Stimulated activated CD4-positive, alpha-beta T cell treated with anti-CD3 and anti-CD28 coated beads, TNF-alpha, amount 100 ng/mL, for 4 hours (primary cell): ENCODE measurements at places on chromosomes 12 and 14.

GRCh38 chr14:64434528-64434927, 30.8 kb upstream of the AKAP5 start:
- no peak for DNase-seq

GRCh38 chr12:95136598-95136997, 63.2 kb upstream of the NR2C1 start:
- no peak for DNase-seq

GRCh38 chr14:89707086-89707485, 247.4 kb downstream of the EFCAB11 start:
- no peak for DNase-seq

DNA sequence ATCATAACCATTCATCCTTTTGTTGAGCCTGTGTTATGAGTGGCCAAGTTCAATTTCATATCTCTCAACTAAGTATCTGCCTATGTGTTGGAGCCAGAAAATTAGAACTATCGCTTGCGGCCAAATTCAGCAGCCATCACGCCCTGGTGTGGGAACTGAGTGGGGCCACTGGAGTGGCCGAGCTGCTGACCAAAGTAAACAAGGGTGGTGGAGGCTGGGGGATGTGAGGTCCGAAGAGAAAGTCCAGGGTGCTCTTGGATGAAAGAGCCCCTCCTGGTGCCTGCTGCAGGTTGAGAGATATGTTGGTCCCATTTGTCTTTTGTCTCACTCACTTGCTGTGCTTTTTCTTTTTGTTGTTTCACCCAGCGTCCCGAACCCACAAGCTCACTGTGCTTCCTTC, 14.9 kb downstream of the ADGRD1 start:
- DNase-seq = no peak

GRCh38 chr12:49961111-49961922, at the start of gene AQP5:
Gene AQP5, plus strand, starts transcription at chr12:49961872. Its CDS starts 146 bp downstream, at chr12:49962018.
- DNase-seq = no peak

GRCh38 chr12:49902399-49903350, 1.0 kb downstream of the FAIM2 start:
- DNase-seq = no peak

DNA sequence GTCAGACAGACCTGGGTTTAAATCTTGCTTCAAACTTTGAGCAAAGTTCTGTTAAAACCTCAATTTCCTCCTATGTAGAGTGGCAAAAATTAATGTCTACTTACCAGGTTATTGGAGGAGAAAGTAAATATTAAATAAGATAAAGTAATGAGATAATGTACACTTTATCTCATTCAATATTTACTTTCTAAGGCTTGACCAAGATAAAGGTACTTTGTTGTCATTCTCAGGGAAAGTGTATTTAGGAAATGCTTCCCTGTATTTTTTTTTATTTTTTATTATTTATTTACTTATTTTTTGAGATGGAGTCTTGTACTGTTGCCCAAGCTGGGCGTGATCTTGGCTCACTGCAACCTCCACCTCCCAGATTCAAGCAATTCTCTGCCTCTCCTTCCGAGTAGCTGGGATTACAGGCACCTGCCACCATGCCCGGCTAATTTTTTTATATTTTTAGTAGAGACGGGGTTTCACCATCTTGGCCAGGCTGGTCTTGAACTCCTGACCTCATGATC, 4.7 kb downstream of the FAM161B start:
- DNase-seq = no peak

GRCh38 chr14:55583942-55584468, 4.0 kb downstream of the KTN1 start:
- no peak for DNase-seq

DNA sequence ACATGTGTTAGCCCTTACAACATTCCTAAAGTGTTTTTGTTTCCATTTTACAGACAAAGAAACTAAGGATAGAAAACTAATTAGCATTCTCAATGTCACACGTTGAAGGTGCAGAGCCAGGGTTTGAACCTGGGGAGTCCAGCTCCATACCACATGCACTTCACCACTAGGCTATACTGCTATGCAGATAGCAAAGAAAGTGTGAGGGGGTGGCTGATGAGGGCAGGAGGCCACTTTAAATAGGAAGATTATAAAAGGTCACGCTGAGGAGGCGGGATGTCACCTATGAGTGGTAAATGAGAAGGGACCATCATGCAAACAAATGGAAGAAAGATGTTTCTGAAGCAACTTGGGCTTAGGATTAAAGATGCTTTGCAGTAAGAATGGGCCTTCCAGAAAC, 213.9 kb downstream of the EGLN3 start:
- DNase-seq = no peak

GRCh38 chr12:3491938-3492792, 1.2 kb downstream of the PRMT8 start:
- no peak for DNase-seq

GRCh38 chr12:128818065-128819022, 5.4 kb downstream of the SLC15A4 start:
- no peak for DNase-seq

GRCh38 chr14:105471297-105471821, 3.3 kb upstream of the CRIP2 start:
- DNase-seq = no peak

- no peak for DNase-seq
Measured at GRCh38 chr12:52689936-52690335, 9.7 kb upstream of the KRT1 start.

GRCh38 chr14:80575763-80576162, 364.5 kb upstream of the DIO2 start:
- DNase-seq = no peak

DNA sequence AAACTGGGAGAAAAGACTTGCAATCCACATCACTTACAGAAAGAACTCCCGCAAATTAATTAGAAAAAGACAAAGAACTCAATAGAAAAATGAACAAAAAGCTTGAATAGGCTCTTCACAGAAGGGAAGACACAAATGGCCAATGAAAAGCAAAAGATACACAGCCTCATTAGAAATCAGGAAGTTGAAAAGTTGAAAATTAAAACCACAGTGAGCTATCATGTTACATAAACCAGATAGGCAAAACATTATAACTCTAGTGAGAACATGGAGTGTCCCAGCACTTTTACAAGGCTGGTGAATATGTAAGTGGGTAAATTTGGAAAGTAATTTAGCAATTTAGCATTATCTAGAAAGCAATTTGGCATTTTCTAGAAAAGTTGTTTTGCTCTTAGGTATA, 158.4 kb upstream of the RASSF8 start:
- DNase-seq = no peak

DNA sequence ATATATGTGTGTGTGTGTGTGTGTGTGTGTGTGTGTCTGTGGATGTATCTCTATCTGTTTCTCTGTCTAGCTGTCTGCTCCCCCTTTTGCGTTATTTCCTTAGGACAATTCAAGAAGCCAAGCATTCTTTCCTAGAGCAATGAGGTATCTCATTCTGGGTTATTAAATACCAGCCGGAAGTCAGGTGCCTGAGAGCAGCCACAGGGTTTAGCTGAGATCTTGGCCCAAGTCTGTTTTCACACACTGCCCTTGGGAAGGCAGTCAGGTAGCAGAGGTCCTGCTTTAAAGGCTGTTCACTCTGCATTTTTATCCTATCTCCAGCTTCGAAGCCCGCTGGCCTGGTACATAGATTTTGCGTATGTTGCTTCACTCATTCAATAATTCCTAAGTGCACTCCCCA, 76.8 kb downstream of the TSPAN9 start:
- DNase-seq = no peak

GRCh38 chr14:99412117-99413061, 68.3 kb downstream of the SETD3 start:
- no peak for DNase-seq

DNA sequence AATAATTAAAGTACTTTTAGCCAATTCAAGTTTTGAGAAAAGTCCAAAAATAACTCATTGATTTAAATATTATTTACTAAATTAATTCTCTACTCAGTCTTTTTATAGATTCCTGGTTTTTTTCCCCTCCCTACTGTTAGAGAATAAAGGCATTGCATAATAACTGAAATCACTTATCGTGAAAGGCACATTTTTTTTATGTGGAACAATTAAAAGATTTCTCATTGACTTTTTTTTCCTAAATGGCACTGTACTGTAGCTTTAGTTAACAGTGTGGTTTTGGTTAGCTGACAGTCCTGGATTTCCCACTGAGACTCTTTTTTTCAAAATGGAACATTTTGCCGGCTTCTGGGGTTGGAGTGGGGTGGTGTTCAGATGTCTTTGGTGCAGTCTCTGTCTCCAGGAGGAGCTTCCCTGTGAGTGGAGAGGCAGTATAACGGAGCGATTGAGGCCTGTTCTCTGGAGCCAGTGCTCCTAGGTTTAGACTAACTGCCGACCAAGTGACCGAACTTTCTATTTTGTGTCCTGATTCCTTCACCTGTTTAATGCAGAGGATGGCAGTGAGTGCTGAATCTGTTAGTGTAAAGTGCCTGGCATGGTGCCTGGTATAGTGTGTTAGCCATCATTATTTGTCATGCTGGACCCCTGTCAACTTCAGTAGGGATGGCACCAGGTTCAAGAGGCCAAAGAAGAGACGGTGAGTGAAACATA, 117.7 kb downstream of the ADCK1 start:
- no peak for DNase-seq

DNA sequence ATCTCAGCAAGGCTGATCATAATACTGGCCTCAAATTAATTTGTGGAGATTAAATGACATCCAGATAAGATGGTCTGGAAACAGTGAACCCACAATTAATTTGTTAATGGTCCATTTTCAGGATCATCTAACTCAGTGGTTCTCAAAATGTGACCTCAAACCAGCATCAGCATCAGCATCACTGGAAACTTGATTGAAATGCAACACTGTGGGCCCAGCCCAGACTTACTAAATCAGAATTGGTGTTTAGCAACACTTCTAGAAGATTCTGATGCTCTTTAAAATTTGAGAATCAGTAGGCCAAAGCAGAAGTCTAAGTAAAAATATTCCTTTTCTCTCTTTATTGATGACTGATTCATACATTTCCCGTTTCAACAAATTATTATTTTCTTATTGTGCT, 10.7 kb upstream of the KRT82 start:
- DNase-seq = no peak
